ENCODE measurements at places on chromosomes 16 and 17. TPM values are rescaled to one million over a fixed set of nuclear protein-coding genes. Genes with fewer than 3 reads are reported as not detected.

Gene LRRC37B
- 9.0 TPM for total RNA-seq

Gene MYO15B
- total RNA-seq, result 59.9 TPM

Gene ACSM3
- 3.1 TPM for total RNA-seq

Gene KRTAP16-1
- not detected for total RNA-seq

Gene SERPINF2
- total RNA-seq, result 3.2 TPM

Gene GIT1
- total RNA-seq, result 88.2 TPM

Gene TLCD2
- 1.6 TPM for total RNA-seq

Gene CHRNE
- not detected for total RNA-seq

Gene STX8
- 60.6 TPM for total RNA-seq

Gene KRT31
- total RNA-seq, result not detected

Gene SYNGR3
- total RNA-seq, result 5.5 TPM

Gene GRB7
- 2.8 TPM for total RNA-seq

Gene MEIOB
- 2.1 TPM for total RNA-seq

Gene KCNH6
- total RNA-seq, result not detected

Gene ZCCHC14
- total RNA-seq, result 6.9 TPM

Gene PDP2
- total RNA-seq, result 5.2 TPM

Gene TNFRSF13B
- total RNA-seq, result not detected

Gene CLEC19A
- 0.11 TPM for total RNA-seq
